ENCODE measurements at places on chromosomes 5 and 9.

GRCh38 chr5:150184990-150185912 lies 4.6 kb upstream of the SLC6A7 start:
- no peak for DNase-seq

DNA sequence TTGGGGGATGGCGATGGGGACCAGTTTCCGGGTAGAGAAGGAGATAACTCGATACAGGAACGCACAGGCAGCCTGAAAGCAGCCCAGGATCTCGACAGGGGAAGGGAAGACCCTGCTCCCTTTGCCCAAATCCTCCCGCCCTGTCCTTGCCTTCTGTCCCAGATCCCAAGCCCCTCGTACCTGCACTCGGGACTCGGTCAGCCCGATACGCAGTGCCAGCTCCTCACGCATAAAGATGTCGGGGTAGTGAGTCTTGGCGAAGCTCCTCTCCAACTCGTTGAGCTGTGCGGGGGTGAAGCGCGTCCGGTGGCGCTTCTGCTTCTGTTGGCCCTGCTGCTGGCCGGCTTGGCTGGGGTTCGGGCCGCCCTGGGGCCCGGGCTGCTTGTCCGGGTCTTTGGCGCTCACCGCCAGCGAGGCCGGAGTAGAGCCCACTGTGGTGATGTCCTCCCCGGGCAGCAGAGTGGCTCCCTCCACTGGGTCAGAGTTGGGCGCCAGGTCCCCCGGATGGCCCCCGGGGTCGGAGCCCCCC lies 1.8 kb downstream of the OTP start:
- DNase-seq: no peak

- no peak for DNase-seq
Observed at GRCh38 chr5:147388184-147389108, 121.4 kb downstream of the DPYSL3 start.

DNA sequence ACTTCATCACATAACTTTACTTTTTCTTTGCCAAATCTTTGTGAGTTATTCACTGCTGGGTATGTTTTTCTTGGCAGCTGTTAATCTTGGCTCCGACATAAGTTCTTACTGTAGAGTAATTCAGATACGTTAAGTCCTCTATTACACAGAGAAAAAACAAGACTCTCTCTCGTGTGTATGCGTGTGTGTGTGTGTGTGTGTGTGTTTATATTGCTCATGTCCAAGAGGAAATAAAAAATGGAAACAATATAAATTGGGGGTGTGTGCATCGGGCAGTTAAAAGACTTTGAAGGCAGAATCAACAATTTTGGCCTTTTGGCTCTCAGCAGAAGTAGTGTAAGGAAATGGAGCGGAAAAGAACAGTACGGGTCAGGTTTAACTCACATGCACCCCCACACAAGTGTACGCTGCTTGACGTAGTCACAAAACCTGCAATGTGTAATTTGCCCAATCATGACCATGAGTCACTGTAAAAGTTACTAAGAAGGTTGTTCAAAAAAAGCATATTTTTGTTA lies 67.2 kb upstream of the IFNE start:
- no peak for DNase-seq

DNA sequence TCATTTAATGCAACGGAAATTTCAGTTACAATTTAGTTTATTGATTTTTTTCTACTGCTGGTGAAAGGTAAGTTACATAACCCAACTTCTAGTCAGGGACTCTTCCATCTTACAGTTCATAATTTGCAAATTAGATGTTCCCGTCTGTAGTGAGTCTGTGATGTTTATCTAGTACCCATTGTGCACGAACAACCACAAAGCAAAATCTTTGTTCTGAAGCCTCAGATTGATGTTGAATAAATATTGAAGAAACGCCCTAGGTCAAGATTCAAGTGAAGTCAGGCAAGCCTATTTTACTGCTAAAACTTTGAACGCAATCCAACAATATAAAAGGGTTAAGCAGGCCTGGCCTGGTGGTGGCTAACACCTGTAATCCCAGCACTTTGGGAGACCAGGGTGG lies 43.1 kb downstream of the BASP1 start:
- no peak for DNase-seq

DNA sequence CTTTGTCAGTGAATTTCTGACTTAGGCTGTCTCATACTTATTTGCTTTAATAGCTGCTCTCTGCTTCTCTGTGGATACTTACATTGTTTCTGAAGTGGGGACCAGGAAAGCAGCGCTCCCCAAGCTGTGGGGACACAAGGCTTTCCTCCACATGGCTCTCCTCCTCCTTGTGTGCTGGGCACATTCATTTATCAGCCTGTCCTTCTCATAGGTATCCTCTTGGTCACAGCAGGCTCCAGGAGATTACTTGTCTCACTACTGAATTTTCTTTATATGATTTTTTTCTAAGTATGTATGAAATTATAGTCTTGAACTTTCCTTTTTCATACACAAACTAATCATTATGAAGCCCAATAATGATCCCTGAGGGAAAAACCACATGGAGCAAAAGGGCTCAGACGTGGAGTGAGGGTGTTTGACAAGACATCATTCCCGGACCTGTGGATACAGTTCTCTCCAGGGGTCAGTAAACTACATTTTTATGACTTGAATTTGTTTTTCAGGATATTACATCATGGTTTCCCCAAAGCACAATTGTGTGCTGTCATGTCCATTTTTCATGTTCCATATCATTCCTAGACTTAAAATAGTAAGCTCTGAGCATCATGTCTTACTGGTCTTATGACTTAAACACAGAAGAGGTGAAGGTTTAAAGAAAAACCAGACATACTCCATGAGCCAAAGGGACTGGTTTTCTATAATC lies 234.5 kb downstream of the PCSK1 start:
- DNase-seq: no peak

- no peak for DNase-seq
Observed at GRCh38 chr5:119309326-119309725, 46.5 kb upstream of the TNFAIP8 start.

DNA sequence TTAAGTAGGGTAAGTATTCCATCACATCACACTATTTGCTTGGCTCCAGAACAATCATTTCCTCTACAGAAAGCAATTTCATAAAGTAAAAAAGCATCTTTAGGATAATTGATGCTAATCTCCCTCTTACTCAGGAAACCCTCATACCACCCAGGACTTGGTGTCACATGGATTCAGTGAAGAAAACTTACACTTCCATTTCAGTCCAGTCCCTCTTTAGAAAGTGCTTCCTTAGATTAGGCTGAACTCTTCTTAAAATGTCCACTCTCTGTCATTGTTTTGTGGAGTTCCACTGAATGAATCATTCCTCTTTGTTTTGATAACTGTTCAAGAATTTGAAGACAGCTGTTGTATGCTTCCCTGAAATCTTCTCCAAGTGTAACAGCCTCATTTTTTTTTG lies 144.0 kb upstream of the ZNF462 start:
- DNase-seq: no peak

- DNase-seq: no peak
Observed at GRCh38 chr5:135029477-135030122, 4.4 kb downstream of the PITX1 start.

GRCh38 chr9:71001780-71002386 lies 119.5 kb downstream of the TRPM3 start:
- DNase-seq: no peak

DNA sequence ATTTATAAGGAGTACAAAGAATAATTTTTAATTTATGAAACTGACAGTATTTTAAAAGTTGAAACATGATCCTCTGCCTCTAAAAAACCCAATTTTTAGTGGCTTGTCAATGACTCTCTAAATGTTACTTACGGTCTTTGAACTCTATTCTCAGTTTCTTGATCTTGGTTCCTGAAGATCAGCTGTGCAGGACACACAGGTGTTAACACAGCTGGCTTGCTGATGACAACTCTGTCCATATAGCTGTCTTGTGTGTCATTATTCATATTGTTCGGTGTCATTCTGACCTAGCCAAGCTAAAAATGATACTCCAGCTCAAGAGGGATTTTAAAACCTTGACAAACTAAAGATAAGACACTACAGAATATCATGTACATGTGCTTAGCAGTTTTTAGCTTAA lies 314.5 kb downstream of the CCDC171 start:
- DNase-seq: no peak

DNA sequence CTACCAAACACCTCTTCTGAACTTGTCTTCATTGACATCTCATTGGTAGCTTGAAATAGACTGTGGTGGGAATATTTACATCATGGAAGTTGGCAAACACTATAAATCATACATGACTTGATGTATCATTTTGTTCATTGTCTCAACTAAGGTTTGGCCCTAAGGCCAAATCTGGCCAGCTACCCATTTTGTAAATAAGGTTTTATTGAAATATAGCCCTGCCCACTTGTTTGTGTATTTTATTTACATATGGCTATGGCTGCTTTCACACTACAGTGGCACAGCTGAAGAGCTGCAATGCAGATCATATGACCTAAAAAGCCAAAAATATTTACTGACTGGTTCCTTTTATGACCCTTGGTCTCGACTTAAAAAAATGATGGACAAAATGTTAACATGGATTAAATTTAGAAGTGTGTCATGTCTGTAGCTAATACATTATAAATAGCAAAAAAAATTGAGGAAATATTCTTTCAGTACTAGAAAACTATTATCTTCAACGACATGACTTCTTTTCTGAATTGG lies 22.1 kb downstream of the FAM240B start:
- DNase-seq: no peak

- no peak for DNase-seq
Observed at GRCh38 chr5:2888520-2889060, 137.1 kb upstream of the IRX2 start.

DNA sequence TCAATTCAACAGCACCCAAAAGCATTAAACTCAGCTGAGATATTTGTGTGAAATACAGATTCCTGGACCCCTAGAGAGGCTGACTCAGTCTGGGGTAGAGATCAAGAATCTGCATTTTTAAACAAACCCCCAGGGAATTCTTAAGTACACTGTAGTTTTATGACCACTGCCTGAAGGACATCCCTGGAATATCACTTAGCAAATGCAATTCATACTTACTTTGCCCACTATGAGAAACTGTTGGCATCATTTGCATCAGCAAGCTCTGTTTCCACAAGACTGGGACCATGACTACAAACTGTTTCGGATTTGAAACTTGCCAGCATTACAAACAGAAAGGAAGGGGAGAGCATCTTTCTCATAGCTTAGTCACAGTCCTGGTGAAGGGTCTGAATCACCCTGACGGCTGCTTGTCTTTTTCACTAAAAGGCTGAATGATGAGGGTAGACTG lies 63.7 kb downstream of the MLLT3 start:
- no peak for DNase-seq

DNA sequence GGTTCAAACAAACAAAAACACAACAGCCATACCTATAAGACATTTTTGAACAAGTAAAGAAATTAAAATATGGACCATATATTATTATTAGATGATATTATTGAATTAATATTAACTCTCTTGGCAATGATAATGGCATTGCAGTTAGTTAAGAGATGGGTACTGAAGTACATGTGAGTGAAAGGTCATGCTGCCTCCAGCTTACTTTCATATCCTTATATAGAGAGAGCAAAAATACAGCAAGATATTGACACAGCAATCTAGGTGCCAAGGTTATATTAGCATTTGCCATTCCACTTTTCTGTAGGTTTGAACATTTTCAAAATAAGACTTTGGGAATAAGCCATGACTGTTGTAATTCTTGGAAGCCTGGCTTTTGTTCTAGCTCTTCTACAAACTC lies 6.1 kb downstream of the TNFSF8 start:
- no peak for DNase-seq

- peak; percentile 45 for DNase-seq
Observed at GRCh38 chr5:68406767-68407241, 191.2 kb downstream of the PIK3R1 start.

DNA sequence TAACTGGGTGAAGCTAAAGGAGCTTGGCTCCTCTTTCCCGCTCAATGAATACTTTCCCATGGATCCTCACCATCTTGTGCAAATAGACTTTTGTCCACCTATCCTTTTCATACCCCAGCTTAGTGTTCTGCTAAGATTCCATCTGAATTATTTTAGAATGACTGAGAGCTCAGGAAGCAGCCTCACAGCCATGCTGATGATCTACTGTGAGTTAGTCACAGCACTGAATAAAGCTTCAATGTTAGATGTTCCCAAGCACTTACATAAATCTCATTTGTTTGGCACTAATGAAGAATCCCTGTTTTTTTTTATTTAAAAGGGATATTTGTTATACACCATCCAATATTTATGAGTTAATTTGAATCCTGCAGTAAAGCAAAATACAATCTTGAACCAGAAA lies 317.6 kb upstream of the TRPC7 start:
- DNase-seq: no peak

DNA sequence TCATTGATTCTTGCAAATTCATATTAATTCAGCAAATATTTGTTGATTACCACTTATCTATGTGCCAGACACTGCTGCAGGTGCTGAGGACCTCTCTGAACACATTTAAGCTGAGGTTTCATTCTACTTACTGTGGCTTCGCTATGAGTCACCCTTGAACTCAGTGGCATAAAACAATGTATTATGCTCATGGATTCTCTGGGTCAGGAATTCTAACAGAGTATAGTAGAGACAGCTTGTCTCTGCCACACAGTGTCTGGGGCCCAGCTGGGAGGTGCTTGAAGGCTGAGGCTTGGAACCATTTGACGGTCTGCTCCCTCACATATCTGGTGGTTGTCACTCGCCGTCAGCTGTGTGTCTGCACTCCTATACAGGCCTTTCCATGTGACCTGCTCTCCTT lies 124.3 kb upstream of the NR3C1 start:
- no peak for DNase-seq

GRCh38 chr9:14221558-14221957 lies 92.4 kb downstream of the NFIB start:
- DNase-seq: no peak

DNA sequence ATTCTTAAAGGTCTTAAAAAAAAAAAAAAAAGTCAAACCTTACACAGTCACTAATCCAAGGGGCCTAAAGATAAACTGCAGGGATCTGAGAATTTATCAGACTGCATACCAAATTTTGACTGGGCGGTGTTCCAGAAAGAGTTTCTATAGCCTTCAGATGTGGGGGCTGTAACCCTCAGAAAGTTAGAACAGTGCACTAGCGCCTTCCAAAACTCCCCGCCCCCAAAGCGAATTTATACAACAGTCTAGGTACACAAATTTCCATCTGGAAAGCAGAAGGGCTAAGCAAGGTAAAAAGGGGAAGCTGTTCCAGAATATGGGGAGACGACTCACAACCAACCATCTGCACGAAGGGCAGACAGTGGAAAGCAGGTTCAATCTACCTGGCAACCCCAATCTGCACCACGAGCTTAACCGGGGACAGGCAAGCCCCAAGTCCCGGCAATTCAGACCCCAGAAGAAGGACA lies 813 bp downstream of the ERMP1 start:
- no peak for DNase-seq

DNA sequence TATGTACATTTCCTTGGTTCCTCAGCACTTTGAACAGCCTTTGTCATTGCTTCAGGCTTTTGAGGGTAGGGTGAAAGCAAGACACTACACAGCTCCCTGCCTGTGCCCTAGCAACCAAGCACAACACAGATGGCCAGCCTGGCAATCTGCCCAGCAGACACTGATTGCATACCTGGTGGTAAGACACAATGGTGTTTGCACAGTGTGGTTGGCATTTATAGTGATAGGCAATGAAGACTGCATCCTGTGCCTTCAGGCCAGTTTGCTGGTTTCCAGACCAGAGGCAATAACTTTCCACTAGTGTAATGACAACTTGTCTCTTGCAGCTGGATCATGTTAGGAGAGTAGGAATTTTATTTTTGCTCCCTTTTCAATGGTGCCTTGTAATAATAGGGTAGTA lies 144.5 kb upstream of the TNC start:
- peak; percentile 79 for DNase-seq

Data from lower lobe of right lung (tissue), 2 donors.